ENCODE measurements at places on chromosomes 3 and 15. TPM values are rescaled to one million over a fixed set of nuclear protein-coding genes. Genes with fewer than 3 reads are reported as not detected.

- no peaks in the 10 kb centered on the region for H3K36me3 ChIP-seq
- no peak for DNase-seq
- H3K27ac ChIP-seq: peak within 1 kb of the TSS; percentile 69
- no peaks in the 10 kb centered on the region for H3K4me1 ChIP-seq
These were observed at the start of gene TRAT1 for GRCh38 chr3:108822123-108822897. TRAT1 (plus strand) TSS chr3:108822786; CDS start chr3:108822928, 142 bp downstream.

GRCh38 chr3:62238003-62238402, 135.3 kb downstream of the FEZF2 start:
- no peak overlapping the region for H3K4me3 ChIP-seq
- DNase-seq: no peak
- H3K36me3 ChIP-seq: no peaks in the 10 kb centered on the region
- H3K4me1 ChIP-seq: no peaks in the 10 kb centered on the region

DNA sequence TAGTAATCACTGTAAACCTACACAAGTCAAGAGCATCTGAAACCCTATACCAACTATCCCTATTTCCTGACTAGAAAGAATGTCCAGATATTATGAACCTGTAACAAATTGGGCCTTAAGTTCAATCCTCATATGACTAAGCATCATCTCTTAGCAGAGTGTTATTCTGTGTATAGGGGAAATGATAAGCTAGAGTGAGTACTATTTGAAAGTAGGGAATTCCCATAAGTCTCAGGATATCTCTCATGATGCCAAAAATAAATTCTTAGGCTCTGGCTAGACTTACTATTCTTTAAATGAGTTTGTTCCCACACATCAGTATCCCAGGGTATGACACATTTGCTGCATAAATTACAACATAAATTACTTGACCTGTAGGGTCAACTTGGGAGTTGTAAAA, 15.3 kb downstream of the MRPL47 start:
- no peak overlapping the region for H3K4me3 ChIP-seq
- H3K4me1 ChIP-seq: no peaks in the 10 kb centered on the region
- no peaks in the 10 kb centered on the region for H3K27me3 ChIP-seq

DNA sequence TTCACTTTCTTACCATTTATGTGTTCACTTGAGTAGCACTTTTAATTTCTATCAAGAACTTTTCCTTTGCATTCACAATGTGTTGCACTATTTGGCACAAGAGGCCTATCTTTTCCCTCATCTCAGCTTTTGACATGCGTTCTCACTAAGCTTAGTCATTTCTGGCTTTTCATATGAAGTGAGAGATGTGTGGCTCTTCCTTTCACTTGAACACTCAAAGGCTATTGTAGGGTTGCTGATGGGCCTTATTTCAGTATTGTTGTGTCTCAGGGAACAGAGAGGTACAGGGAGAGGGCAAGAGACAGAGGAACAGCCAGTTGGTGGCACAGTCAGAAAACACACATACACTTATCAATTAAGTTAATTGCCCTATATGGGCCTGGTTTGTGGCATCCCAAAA, 127.4 kb upstream of the MLF1 start:
- no peaks in the 10 kb centered on the region for H3K27me3 ChIP-seq
- H3K36me3 ChIP-seq: no peaks in the 10 kb centered on the region
- H3K27ac ChIP-seq: no peak overlapping the region
- DNase-seq: no peak
- H3K4me1 ChIP-seq: no peaks in the 10 kb centered on the region
- H3K4me3 ChIP-seq: no peak overlapping the region

GRCh38 chr3:177642804-177643125, 445.5 kb upstream of the TBL1XR1 start:
- H3K4me1 ChIP-seq: peaks cover 20% of the 10 kb centered on the region
- H3K27ac ChIP-seq: peak overlapping the region; percentile 66
- DNase-seq: no peak
- no peak overlapping the region for H3K4me3 ChIP-seq

DNA sequence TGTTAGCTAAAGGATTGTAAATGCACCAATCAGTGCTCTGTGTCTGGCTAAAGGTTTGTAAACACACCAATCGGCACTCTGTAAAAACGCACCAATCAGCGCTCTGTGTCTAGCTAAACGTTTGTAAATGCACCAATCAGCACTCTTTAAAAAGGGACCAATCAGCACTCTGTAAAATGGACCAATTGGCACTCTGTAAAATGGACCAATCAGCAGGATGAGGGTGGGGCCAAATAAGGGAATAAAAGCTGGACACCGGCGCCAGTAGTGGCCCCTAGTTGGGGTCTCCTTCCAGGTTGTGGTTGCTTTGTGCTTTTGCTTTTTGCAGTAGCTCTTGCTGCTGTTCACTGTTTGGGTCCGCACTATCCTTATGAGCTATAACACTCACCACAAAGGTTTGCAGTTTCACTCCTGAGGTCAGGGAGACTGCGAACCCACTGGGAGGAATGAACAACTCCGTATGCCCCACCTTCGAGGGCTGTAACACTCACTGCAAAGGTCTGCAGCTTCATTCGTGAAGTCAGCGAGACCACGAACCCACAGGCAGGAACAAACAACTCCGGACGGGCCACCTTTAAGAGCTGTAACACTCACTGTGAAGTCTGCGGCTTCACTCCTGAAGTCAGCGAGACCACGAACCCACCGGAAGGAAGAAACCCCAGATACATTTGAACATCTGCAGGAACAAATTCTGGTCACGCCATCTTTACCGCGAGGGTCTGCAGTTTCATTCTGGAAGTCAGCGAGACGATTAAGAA, 1.1 kb upstream of the SUCLG2 start:
- peak overlapping the region; percentile 93 for H3K4me3 ChIP-seq
- DNase-seq: peak; percentile 88
- H3K4me1 ChIP-seq: peaks cover 11% of the 10 kb centered on the region
- H3K27ac ChIP-seq: peak overlapping the region; percentile 98
- no peaks in the 10 kb centered on the region for H3K36me3 ChIP-seq

DNA sequence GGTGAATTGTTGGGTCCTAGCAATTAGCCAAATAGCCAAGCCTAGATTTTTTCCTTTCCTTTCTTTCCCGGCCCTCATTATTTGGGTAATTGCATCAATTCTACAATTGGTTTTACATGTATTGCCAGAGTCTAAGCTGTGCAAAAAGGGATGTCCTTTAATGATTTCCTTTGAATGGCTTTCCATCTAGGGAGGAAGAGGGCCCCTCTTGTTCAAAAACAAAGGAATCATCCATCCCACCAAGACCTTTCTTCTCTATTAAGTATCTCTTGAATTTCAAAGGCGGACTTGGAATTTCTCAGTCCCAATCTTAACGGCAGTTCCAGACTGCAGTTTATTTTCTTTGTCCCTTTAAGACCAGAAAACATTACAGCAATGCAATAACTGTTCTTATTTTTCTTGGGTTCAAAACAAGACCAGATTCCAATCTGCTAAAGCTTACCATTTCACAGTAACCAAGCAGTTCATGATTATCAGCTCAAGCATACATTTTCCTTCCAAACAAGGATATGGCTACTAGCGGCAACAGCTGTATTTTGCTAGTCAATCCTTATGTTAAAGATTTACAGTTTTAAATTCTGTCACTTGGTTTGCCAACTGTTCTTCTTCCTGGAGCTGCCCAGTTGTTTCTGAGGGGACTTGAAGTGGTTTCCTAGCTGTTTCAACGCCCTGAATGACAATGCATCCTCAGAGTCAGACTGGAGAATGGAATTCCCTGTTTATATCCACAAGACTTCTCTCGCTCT, 91.4 kb upstream of the LRIG1 start:
- no peak overlapping the region for H3K4me3 ChIP-seq
- no peak overlapping the region for H3K27ac ChIP-seq
- H3K4me1 ChIP-seq: no peaks in the 10 kb centered on the region

GRCh38 chr3:190582667-190583066, 68.8 kb downstream of the IL1RAP start:
- H3K4me1 ChIP-seq: peaks cover 25% of the 10 kb centered on the region
- H3K27ac ChIP-seq: no peak overlapping the region
- no peaks in the 10 kb centered on the region for H3K36me3 ChIP-seq
- H3K4me3 ChIP-seq: no peak overlapping the region
- no peak for DNase-seq

DNA sequence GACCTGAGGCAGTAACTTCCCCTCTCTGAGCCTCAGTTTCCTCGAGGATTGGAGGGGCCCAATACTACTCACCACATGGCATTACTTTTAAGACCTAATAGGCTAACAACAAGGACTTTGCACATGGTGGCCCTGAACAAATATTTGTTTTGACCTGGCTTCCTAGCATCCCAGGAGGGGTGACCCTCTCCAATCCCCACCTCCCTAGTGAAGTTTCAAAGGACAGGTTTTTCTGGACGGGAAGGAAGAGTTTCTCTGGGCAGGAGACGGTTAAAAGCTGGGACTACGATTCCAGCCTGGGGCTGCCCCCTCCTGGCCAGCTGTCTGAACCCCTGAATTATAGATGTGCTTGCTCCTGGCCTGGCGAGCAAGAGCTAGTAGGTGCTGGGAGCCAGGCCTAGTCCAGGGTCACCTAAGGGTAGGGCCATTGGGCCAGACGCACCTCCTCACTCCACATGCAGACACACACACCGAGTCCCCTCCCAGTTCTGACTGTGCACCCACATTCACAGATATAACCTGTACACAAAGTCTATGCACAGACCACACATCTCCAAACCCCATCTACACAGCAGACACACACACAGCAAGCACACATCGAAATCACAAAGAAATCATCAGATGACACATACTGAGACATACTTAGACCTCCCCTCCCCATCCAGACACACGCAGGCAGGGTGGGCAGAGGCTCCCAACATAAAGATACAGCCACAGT, 2.7 kb upstream of the ISL2 start:
- H3K4me3 ChIP-seq: no peak overlapping the region
- no peak overlapping the region for H3K27ac ChIP-seq
- peaks cover 39% of the 10 kb centered on the region for H3K4me1 ChIP-seq
- no peak for DNase-seq
- H3K36me3 ChIP-seq: no peaks in the 10 kb centered on the region
- peaks cover 52% of the 10 kb centered on the region for H3K27me3 ChIP-seq

GRCh38 chr3:172065967-172066762, 26.8 kb downstream of the FNDC3B start:
- peak overlapping the region; percentile 26 for H3K27ac ChIP-seq
- DNase-seq: no peak
- no peak overlapping the region for H3K4me3 ChIP-seq

GRCh38 chr3:67296039-67296892, 298.2 kb downstream of the KBTBD8 start:
- no peak overlapping the region for H3K4me3 ChIP-seq
- no peaks in the 10 kb centered on the region for H3K36me3 ChIP-seq
- H3K4me1 ChIP-seq: no peaks in the 10 kb centered on the region
- no peaks in the 10 kb centered on the region for H3K27me3 ChIP-seq

DNA sequence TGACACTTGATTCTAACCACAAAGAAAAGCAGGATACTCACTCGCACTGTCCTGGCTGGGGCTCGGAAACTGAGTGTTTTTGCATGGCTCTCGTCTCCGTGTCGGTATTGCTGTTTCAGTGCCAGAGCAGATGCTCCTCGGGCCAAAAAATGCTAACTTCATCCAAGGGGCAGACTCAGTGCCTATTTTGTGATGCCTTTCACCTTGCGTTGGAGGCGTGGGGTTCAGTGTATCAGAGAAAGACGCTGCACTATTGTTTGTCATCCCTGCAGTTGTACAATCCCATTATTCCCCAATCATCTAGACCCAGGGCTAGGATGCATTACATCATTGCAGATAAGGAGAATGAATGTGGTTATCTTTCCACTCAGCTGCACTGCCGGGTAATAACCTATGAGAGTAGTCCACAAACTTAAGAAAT, 1.4 kb downstream of the CACNA2D3 start:
- H3K4me3 ChIP-seq: peak overlapping the region; percentile 6
- no peak for DNase-seq
- peaks cover 18% of the 10 kb centered on the region for H3K27me3 ChIP-seq
- no peaks in the 10 kb centered on the region for H3K36me3 ChIP-seq
- peaks cover 14% of the 10 kb centered on the region for H3K4me1 ChIP-seq
- H3K27ac ChIP-seq: no peak overlapping the region

DNA sequence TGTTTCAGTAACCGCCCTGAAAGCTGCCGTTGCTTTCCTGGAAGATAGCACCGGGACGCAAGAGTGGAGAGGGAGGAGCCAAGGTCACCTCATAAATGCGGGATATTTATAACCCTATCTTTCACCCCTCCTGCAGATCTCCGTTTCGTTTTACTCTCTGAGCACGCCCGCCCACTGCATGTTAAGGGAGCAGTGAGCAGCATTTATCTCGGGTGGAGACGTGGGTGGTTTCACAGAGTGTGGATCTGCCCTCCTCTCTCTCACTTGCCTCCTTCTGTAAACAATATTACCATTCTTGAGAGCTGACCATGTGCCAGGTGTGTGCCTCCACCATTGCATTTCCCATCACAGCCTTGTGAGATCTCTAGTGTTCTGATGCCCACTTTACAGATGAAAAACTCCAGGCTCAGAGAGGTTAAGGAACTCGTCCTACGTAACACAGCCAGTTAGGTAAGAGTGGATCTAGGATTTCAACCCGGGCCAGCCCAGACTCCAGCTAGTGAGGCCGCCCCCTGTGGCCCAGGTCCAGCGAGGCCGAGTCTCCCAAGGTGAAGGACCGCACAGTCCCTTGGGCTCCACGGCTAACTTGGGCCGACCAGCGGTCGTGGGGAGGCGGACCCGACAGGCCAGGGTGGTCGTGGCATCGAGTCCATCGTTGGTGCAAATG, 16.9 kb upstream of the SEMA4B start:
- no peaks in the 10 kb centered on the region for H3K27me3 ChIP-seq
- peaks cover 100% of the 10 kb centered on the region for H3K4me1 ChIP-seq
- peak overlapping the region; percentile 77 for H3K27ac ChIP-seq
- peaks cover 4% of the 10 kb centered on the region for H3K36me3 ChIP-seq
- peak; percentile 86 for DNase-seq

DNA sequence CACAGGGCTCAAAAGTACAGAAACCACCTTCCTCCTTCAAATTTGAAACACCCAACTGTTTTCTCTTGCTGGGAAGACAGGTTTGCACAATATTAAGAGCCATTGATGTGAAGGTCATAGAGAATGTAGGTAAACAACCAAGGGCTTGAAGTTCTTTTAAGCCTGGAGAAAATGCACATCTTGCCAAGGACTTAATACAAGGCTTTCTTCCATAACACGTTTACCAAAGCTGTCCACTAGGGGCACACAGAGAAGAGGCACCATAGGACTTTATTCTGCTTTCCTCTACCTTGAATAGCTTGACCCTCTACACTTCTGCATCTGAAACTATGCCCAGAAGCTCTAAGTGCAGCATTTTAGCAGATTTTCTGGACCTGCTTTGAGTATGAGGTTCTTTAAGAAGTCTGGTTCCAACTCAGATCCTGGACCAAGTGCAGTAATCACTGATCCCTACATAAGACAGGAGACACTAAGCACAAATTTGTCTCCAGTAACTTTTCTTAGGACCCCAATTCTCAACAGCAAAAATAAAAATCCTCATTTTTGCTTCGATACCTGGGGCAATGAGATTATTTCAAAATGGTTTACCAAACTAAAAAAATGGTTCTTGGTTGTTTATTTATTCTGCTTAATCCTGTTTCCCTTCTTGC, 138.0 kb downstream of the FBN1 start:
- DNase-seq: no peak
- H3K27ac ChIP-seq: no peak overlapping the region
- H3K4me1 ChIP-seq: no peaks in the 10 kb centered on the region
- H3K27me3 ChIP-seq: no peaks in the 10 kb centered on the region
- H3K36me3 ChIP-seq: no peaks in the 10 kb centered on the region

Gene GATM
- total RNA-seq: 36.1 TPM

Gene CCDC191
- 7.1 TPM for total RNA-seq

Gene FBN1
- 69.6 TPM for total RNA-seq

Gene CCDC39
- total RNA-seq: 0.34 TPM

Gene CKMT1A
- total RNA-seq: 0.58 TPM
